CD4-positive, alpha-beta memory T cell (primary cell): ENCODE measurements at places on chromosomes 2 and 18.
A peak's percentile ranks its signal among the peaks of the same experiment; 100 is the strongest.

- DNase-seq, result peak; percentile 17
These were observed 1.3 kb downstream of the DUSP28 start for GRCh38 chr2:240561325-240561971.

DNA sequence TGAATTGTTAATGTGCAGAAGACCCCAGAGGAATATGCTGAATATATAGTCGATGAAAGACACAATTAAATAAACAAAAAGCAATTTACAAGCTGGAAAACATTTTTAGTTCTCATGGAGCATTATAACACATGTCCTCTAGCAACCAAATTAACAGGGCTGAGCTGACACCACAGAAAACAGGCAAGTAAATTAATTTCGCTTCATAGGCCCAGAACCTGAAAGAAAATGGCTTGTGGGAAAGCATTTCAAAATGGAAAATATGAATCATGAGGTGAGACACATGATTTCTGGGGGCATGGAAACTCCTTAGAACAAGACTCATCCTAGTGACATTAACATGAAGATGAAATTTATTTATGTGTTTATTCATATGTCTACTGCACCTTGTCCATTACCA, 25.0 kb upstream of the RNF152 start:
- DNase-seq, result no peak

- DNase-seq, result no peak
These were observed 396.3 kb upstream of the CHST9 start for GRCh38 chr18:27581296-27581904.

- DNase-seq, result no peak
These were observed 66.1 kb upstream of the CDCA7 start for GRCh38 chr2:173288561-173288960.

- DNase-seq, result no peak
These were observed 246.1 kb downstream of the BCL2 start for GRCh38 chr18:63073481-63073880.

DNA sequence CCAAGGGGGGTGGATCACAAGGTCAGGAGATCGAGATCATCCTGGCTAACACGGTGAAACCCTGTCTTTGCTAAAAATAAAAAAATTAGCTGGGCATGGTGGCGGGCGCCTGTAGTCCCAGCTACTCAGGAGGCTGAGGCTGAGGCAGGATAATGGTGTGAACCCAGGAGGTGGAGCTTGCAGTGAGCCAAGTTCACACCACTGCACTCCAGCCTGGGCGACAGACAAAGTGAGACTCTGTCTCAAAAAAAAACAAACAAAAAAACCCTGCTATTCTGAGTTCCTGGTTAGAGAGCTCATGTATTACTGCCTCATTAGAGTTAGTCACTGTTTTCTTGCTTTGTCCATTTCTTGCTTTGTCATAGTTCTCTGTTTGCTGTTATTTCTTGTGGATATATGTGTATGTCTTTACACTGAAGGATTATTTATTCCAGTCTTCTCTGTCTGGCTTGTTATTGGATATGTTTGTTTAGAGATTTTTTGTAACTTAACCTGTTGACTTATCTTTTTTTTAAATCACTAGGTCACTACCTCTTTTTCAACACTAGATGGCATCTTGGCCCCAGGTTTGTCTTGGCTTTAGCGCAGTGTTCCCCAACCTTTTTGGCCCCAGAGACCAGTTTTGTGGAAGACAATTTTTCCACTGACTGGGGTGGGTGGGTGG, 17.0 kb downstream of the TTLL4 start:
- no peak for DNase-seq
